Activated CD4-positive, alpha-beta memory T cell treated with anti-CD3 and anti-CD28 coated beads for 36 hours (primary cell): ENCODE measurements at places on chromosomes 5 and 9. TPM values are rescaled to one million over a fixed set of nuclear protein-coding genes. Genes with fewer than 3 reads are reported as not detected.

- DNase-seq = peak; percentile 56
- no peaks in the 10 kb centered on the region for H3K36me3 ChIP-seq
- H3K4me3 ChIP-seq = peak overlapping the region; percentile 71
- H3K4me1 ChIP-seq = peaks cover 34% of the 10 kb centered on the region
- peak overlapping the region; percentile 42 for H3K27ac ChIP-seq
- peaks cover 2% of the 10 kb centered on the region for H3K27me3 ChIP-seq
These were observed 11.3 kb downstream of the C9orf50 start for GRCh38 chr9:129609486-129610212.

DNA sequence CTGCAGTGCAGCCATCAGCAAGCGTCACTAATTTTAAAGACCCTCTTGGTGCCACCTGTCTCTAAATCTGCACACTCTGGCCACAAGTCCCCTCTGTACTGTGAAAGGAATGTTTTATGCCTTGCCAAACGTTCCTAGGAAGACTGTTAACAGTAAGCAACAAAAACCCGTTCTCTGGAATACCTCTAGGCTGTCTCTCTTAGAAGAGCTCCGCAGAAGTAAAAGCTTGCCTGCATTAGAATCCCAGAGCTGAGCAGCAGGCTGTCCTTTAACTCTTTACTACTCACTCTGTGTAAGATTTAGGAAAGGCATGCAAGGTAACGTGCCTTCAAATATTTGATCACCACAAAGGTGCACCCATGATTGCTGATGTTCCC is 53.9 kb upstream of the C9orf72 start:
- no peak for DNase-seq
- H3K36me3 ChIP-seq = no peaks in the 10 kb centered on the region
- H3K27ac ChIP-seq = no peak overlapping the region
- no peak overlapping the region for H3K4me3 ChIP-seq
- H3K4me1 ChIP-seq = no peaks in the 10 kb centered on the region

Gene HTR1A
- total RNA-seq = not detected

DNA sequence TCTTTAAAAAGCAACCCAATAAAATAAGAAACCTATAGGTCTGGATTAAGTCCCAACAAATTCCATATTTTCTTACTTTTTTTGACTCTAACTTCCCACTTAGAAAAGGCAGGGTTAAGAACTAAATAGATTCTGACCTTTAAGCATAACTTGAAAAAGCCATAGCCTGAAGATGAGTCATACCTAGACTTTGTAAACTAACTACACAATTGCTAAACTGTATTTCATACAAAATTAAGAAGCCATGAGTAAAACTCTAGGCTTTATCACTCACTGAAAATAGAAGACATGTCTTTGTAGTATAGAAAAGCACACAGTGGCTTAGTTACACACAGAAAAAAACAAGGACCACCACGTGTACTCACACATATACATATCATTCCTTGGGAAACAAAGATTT is 51.5 kb downstream of the MLLT3 start:
- no peak overlapping the region for H3K4me3 ChIP-seq
- no peak overlapping the region for H3K27ac ChIP-seq

DNA sequence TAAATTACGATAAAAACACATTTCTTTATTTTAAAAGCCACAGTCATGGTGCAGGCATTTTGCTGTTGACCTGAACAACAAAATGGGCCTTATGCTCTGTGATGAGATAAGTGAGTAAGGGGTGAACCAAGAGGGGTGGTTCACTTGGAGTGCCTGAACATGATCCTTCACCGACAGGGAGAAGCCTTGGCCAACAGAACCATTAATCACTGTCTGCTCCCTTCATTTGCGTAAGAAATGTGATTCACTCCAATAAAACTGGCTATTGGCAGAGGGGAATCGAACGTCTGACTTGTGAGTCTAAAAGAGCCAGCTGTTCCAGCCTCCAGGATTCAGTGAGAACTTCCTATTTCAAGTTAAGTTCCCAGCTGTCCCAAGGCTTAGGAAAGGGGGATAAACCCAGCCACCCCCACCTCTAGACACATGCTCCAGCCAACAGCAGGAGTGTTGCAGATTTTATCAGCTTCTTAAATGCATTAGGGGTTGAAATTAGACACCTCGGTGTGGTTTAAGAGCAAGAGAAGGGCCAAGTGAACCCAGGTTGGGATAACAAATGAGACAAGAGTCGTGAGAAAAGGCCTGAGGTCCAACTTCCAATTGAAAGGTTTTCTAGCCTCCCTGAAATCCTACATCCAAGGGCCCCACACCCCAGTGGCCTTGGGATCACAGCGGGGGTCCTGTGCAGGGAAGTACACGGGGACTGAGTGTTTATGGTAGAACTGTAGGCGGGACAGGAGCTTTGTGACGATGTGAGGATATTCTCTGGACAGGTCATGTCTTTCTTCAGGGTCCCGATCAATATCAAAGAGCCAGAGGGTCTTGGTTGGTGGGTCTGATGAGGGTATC is 131.4 kb upstream of the LHFPL2 start:
- H3K27me3 ChIP-seq = no peaks in the 10 kb centered on the region
- peaks cover 12% of the 10 kb centered on the region for H3K36me3 ChIP-seq
- no peak for DNase-seq
- no peak overlapping the region for H3K4me3 ChIP-seq

Gene FLT4
- total RNA-seq = 1.4 TPM

DNA sequence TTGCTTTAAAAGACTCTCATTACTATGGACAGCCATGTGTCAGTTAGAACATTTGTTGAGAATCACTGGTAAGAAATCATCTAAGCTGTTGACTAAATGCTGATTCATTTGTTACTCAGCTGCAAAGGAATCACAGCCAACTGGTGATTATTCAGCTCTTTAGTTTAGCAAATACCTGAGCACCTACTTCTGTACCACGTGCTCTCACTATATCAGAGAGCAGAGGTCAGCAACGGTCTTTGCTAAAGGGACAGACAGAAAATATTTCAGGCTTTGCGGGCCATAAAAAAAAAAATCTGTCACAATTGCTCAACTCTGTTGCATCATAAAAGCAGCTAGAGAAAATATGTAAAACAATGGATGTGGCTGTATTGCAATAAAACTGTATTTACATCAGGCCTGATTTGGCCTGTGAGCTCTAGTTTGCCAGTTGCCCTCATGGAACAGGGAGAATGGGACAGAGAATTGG is 377.6 kb downstream of the DNAH5 start:
- no peak for DNase-seq
- H3K27ac ChIP-seq = no peak overlapping the region
- H3K4me3 ChIP-seq = no peak overlapping the region
- no peaks in the 10 kb centered on the region for H3K36me3 ChIP-seq

Gene SLC34A3
- not detected for total RNA-seq

Gene ANKRD55
- 2.2 TPM for total RNA-seq

- no peak for DNase-seq
- no peak overlapping the region for H3K27ac ChIP-seq
- no peak overlapping the region for H3K4me3 ChIP-seq
- H3K36me3 ChIP-seq = no peaks in the 10 kb centered on the region
- H3K4me1 ChIP-seq = no peaks in the 10 kb centered on the region
- H3K27me3 ChIP-seq = peaks cover 14% of the 10 kb centered on the region
These were observed 84.0 kb downstream of the CMYA5 start for GRCh38 chr5:79773612-79774011.

Gene ZBTB34
- total RNA-seq = 4.0 TPM

- H3K4me3 ChIP-seq = no peak overlapping the region
- H3K27ac ChIP-seq = no peak overlapping the region
- H3K4me1 ChIP-seq = no peaks in the 10 kb centered on the region
- H3K27me3 ChIP-seq = no peaks in the 10 kb centered on the region
These were observed 64.8 kb downstream of the SMIM15 start for GRCh38 chr5:61097465-61097864.

- no peaks in the 10 kb centered on the region for H3K36me3 ChIP-seq
- H3K27me3 ChIP-seq = peaks cover 6% of the 10 kb centered on the region
- H3K4me1 ChIP-seq = no peaks in the 10 kb centered on the region
These were observed 82.2 kb upstream of the TLX3 start for GRCh38 chr5:171226864-171227263.

DNA sequence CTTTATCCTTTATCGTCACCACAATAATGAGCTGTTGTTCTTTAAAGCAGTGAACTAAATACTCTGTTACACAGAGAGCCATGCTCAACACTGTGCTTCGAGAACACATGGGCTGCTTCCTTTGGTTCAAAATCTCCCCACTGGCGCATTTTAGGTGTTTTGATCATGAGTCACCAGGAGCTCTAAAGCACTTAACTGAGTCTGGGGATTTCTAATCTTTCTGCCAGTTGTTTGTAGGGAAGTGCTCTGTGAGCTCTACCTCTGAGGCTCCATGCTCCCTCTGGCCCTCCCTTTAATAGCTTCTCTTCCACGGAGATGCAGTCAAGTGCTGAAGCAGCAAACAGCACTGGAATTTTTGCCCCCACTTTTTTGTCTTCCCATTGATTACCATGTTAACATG is 17.0 kb downstream of the ERAP2 start:
- peak; percentile 63 for DNase-seq
- H3K36me3 ChIP-seq = peaks cover 36% of the 10 kb centered on the region
- H3K4me3 ChIP-seq = no peak overlapping the region
- H3K27ac ChIP-seq = peak overlapping the region; percentile 74

DNA sequence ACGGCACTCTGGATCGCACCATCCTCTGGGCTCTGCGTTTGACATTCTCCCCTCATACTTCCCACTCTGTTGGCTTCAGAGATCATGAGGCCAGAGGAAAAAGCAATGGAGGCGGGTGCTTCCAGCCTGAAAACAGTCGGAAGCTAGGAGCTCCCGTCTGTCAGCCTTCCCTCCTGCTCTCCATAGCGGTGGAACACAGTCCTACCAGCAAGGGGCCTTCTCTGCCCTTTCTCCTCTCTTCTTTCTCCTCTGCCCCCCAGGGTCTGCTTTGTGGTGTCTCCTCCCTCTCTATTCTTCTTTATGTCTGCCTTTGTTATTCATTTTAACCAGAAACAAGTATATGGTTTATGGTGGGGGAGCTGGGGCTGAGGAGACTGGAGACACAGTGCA is 152.5 kb upstream of the NFIB start:
- H3K27ac ChIP-seq = no peak overlapping the region
- no peaks in the 10 kb centered on the region for H3K4me1 ChIP-seq
- no peak overlapping the region for H3K4me3 ChIP-seq
- DNase-seq = no peak

Gene TSSK1B
- not detected for total RNA-seq

Gene KLF4
- 1.3 TPM for total RNA-seq

GRCh38 chr9:108756746-108757490 is 98.9 kb downstream of the ACTL7B start:
- no peaks in the 10 kb centered on the region for H3K36me3 ChIP-seq
- no peak for DNase-seq
- no peak overlapping the region for H3K4me3 ChIP-seq
- no peaks in the 10 kb centered on the region for H3K27me3 ChIP-seq

Gene BHMT
- total RNA-seq = not detected

DNA sequence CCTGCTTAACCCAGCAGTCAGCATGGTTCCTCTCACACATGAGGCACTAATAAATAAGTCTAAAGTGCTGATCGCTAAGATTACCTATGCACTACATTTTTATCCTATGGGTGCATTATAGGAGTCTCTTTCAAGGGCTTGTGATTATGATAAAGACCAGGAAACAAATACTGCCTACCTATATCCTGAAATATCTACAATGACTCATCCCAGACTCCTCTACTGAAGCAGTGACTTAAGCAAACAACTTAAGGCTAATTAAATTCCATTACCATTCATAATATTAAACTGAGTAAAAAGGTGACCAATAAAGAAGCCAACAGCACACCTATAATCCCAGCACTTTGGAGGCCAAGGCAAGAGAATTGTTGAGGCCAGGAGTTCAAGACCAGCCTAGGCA is 338.4 kb downstream of the DNAH5 start:
- H3K27ac ChIP-seq = no peak overlapping the region
- no peak for DNase-seq
- H3K27me3 ChIP-seq = no peaks in the 10 kb centered on the region
- no peaks in the 10 kb centered on the region for H3K4me1 ChIP-seq
- no peaks in the 10 kb centered on the region for H3K36me3 ChIP-seq
- no peak overlapping the region for H3K4me3 ChIP-seq

Gene SPINK4
- total RNA-seq = not detected

DNA sequence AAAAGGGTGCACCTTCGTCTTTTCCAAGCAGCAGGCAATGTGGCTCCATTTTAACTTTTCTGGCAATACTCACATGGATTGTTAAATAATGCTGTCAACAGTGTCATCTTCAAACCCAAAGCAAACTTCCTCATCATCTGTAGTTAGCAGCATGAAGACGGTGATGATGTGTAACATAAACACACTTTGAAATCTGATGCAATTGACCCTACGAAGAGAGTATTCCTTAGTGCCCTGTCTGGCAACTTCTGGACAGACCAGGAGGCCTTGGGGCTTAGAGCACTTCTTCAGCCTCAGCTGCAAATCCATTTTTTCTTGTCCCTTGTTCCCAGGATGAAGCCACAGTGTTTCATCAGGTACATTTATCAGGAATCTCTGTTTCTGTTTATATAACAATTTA is 149.1 kb downstream of the GHR start:
- no peak overlapping the region for H3K4me3 ChIP-seq
- no peaks in the 10 kb centered on the region for H3K4me1 ChIP-seq
- no peak for DNase-seq
- no peak overlapping the region for H3K27ac ChIP-seq
- H3K36me3 ChIP-seq = no peaks in the 10 kb centered on the region
- peaks cover 10% of the 10 kb centered on the region for H3K27me3 ChIP-seq

Gene PCDHA4
- total RNA-seq = not detected

Gene KIF20A
- total RNA-seq = 55.5 TPM

Gene SLC23A1
- 1.4 TPM for total RNA-seq

DNA sequence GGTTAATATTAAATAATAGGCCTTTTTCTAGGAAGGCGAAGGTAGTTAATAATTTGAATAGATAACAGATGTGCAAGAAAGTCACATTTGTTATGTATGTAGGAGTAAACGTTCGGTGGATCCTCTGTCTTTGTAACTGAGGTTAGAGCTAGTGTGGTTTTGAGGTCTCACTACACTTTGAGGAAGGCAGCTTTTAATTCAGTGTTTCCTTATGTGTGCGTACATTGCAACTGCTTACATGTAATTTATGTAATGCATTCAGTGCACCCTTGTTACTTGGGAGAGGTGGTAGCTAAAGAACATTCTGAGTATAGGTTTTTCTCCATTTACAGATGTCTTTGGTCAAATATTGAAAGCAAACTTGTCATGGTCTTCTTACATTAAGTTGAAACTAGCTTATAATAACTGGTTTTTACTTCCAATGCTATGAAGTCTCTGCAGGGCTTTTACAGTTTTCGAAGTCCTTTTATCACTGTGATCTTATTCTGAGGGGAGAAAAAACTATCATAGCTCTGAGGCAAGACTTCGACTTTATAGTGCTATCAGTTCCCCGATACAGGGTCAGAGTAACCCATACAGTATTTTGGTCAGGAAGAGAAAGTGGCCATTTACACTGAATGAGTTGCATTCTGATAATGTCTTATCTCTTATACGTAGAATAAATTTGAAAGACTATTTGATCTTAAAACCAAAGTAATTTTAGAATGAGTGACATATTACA is 45.7 kb downstream of the TGFBR1 start:
- H3K27ac ChIP-seq = no peak overlapping the region
- no peaks in the 10 kb centered on the region for H3K27me3 ChIP-seq
- DNase-seq = no peak
- no peak overlapping the region for H3K4me3 ChIP-seq
- peaks cover 10% of the 10 kb centered on the region for H3K4me1 ChIP-seq
